ENCODE measurements at places on chromosomes 5 and 9.
A peak's percentile ranks its signal among the peaks of the same experiment; 100 is the strongest.

- DNase-seq: no peak
Observed at GRCh38 chr9:87270221-87270847, 227.3 kb upstream of the DAPK1 start.

GRCh38 chr5:16805486-16805885 lies 130.6 kb downstream of the MYO10 start:
- no peak for DNase-seq

- DNase-seq: no peak
Observed at GRCh38 chr5:140025736-140026135, 17.4 kb downstream of the NRG2 start.

- no peak for DNase-seq
Observed at GRCh38 chr5:116652903-116653302, 78.3 kb upstream of the SEMA6A start.

DNA sequence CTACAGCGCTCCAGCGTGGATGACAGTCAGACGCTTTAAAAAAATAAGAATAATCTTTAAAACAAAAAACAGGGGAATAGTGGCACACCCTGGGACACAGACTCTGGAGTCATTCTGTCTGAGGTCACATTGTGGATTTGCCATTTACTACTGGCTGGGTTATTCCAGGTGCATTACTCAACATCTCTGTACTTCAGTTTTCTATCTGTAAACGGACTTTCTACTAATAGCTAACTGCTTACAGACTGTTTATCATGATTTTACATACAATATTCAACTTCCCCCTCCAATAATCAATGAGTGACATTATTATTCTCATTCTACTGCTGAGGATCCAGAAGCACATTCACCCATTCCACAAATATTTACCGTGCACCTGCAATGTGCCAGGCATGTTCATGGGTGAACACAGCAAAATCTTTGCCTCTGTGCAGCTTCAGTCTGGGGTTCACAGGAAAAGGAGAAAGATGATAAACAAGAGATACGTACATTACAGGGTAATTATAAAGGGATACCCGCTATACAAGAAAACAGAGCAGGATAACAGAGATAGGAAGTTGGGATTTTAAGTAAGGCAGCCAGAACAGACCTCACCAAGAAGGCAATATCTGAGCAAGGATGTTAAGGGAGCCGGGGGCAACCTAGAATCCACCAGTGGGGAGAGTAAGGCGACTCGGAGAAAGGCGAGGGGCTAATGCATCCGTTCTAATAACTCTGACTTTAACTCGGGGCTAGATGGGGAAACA lies 984 bp upstream of the RAD23B start:
- DNase-seq: no peak

DNA sequence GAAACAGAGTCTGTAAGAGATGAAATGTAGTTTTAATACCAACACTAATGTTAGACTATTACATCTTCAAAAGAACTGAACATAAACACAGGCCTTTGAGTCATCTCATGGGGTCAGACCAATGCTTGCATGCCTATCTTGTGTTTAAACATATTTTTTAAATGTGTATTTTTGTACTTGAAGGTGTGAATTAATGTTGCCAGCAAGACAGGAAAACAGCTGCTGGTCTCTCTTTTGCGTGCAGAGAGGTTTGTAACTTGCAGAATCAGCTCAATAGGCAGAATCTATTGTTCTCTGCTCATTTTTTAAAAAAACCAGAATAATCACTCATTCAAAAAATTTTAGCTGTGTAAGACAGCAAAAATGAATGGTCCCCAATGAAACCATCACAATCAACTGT lies 180.2 kb downstream of the ALDH1A1 start:
- no peak for DNase-seq

GRCh38 chr9:74742792-74743730 lies 144.7 kb downstream of the TRPM6 start:
- DNase-seq: no peak

GRCh38 chr9:111663301-111663823 lies 2.0 kb downstream of the GNG10 start:
- no peak for DNase-seq

- no peak for DNase-seq
Observed at GRCh38 chr5:64077589-64077988, 88.1 kb upstream of the RNF180 start.

- DNase-seq: no peak
Observed at GRCh38 chr5:79318935-79319614, 83.1 kb downstream of the JMY start.

DNA sequence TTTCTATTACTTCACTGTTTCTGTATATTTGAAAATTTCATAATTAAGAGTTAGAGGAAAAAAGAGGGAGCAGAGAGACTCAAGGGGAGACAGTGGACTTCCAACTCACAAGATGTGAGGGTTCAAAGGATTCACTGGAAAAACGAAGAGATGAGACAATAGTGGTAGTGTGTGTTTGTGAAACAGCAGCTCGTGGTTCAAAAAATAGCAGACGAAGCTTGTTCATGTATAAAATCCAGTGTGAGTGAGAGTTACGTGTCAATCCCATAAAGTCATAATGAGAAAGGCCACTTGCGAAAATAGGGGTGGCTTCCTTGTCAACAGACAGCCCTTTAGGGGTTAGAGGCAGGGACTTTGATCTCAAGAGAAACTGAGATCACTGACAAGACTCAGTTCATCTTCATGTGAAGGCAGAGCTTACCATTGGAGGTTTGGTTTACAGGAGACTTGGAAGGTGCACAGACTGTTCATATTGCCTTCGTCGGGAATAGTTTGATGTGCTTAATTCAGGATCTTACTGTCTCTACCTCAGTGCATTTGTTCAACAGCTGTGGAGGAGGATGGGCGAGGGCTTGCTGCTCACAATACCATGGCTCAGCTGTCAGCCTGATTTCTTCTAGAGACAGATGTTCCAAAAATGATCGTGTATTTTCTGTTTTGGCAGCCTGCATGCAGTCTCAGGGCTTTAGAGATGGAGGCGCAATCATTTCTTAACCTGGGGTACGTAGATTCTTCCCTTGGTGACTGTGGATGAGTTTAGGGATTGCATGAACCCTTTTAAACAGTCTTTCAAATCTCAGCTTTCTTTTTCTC lies 105.7 kb upstream of the KLF9 start:
- no peak for DNase-seq

DNA sequence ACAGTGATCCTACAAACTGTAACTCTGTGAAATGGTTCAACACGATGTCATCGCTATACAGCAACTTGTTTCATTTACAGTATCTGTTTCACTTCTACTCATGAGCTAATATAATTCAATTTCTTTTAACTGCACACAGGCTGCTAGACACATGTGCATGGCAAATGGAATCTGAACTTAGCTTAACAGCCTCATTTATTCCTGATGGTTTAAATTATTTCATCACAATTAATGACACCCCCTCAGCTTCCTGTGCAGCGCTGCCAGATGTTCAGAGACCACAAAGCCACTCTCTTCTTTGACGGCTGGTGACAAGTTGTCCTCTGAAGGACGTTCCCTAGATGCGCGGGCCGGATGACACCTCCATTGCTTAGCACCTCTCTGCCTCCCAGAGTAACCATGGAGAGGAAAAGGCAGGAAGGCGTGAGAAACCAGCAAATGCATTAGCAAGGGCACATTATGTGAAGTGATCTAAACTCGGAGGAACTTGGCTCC lies 191.1 kb downstream of the BNC2 start:
- DNase-seq: no peak

GRCh38 chr5:32790411-32790951 lies 79.4 kb downstream of the NPR3 start:
- no peak for DNase-seq

- no peak for DNase-seq
Observed at GRCh38 chr5:100974082-100974481, 71.0 kb upstream of the ST8SIA4 start.

GRCh38 chr5:170235876-170236864 lies 3.4 kb downstream of the C5orf58 start:
- DNase-seq: no peak

DNA sequence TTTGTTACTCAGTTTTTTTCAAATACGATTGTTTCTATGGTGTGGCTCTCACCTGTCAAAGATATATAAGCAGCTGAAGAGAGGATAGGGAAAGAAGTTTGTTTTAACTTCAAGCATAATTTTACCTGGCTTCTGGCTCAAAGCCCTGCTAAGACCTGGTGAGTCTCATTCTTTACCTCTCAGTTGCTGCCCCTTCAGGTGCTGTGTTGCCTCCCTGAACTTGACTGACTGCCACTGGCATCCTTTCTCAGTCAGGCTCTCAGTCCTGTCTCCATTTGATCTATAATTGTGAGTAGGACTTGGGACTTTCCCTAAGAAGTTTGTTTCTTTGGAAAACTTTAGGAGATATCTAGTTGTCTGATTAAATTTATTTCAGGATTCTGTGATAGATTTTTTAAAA lies 249.6 kb downstream of the IZUMO3 start:
- no peak for DNase-seq

DNA sequence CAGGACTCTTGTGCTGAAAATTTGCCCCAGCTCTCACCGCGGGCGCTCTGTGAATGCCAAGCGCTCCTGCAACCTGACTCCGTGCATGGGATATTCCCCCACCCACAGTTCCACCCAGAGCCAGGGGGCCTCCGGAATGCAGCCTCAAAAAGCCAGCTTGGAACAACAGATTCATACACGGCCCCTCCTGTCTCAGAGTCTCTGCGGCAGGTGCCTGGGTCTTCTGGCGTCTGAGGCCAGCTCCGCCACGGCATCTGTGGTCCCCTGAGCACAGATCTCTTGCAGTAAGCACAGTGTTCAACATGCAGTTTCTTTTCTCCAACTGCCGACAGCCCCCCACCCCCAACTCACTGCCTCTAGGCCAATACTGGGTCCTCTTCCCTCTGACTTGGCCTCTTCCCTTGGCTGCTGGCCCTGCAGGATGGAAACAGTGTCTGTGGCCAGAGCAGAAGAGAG lies 355.7 kb upstream of the IRX2 start:
- DNase-seq: no peak

GRCh38 chr5:67156976-67157583 lies 39.5 kb downstream of the CD180 start:
- no peak for DNase-seq

GRCh38 chr5:79653843-79654242 lies 35.8 kb upstream of the CMYA5 start:
- DNase-seq: no peak

- DNase-seq: no peak
Observed at GRCh38 chr9:120362446-120362845, 217.5 kb downstream of the CDK5RAP2 start.

DNA sequence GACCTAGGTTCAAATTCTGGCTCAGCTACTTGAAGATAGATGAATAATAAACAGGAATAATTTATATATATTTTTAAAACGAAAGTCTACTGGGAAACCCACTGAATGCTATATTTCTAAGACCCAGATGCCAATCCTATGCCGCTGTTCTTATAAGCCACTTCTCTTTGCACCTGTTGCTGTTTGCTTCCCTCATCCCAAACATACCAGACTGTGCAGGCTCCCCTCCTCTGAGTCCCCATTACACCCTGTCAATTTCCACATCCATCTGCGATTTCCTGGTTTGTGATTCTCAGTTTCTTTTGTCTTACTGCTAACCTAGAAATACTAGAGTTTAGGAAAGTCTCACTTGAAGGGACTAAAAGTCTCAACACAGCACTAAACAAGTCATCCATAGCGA lies 92.8 kb upstream of the CAST start:
- DNase-seq: no peak

- DNase-seq: no peak
Observed at GRCh38 chr5:137751869-137752491, 2.2 kb downstream of the HNRNPA0 start.

- peak; percentile 35 for DNase-seq
Observed at GRCh38 chr9:111483858-111484571, at the start of gene ECPAS. Gene ECPAS, minus strand, starts transcription at chr9:111484383. Its CDS starts 11,465 bp downstream, at chr9:111472918.

DNA sequence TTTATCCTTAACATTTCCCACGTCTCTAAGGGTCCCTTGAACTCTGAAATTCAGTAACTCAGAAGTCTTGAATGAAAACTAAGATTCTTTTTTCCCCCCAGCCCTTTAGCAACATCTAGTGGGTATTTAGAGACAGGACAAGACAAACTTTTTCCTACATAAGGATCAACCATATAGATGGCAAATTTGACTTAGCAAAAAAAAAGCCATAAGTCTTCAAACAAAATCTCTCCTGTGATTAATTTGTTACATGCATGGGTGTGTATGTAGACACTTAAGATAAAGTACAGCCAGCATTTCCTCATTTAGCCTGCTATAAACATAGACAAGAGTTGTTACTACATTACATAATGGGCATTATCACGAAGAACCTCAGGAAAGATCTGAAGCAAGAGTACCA lies 29.1 kb upstream of the ANKRD31 start:
- no peak for DNase-seq

- no peak for DNase-seq
Observed at GRCh38 chr9:89680547-89681467, 76.0 kb downstream of the GADD45G start.

GRCh38 chr9:106713206-106713605 lies 149.8 kb upstream of the ZNF462 start:
- no peak for DNase-seq

DNA sequence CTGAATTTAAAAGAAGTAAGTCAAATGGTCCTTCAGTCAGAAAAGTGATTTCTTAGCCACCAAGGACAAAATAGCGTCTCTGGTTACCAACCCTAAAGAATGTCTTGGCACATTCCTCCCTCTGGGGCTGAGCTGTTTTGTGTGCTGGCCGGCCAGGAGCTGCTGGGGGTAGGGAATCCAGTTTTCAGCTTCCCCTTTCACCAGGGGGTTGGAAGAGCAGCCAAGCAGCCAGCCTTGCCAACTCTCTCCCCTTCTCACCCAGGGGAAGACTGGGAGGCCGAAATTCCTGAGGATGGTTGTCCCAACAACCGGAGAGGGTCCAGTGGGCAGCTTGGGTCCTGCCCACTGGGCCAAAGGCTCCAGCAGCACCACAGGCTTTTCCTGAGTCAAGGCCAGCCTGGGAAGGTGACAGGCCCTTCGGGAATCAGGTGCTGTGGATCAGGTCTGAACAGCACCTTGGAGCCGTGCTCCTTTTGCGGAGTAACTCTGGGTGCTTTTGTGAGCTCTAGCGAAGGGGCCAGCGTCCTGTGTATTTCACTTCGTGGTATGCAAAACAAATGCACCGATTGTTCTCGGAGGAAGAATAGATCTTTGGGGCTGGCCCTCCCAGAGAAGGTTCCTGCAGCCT lies 4.2 kb downstream of the WWC1 start:
- no peak for DNase-seq

Measured in stimulated activated CD4-positive, alpha-beta T cell treated with anti-CD3 and anti-CD28 coated beads, Interleukin-1b, Interleukin-23, amount 100 ng/mL, for 1 hour (primary cell).